ENCODE measurements at places on chromosomes 5 and 9.

GRCh38 chr5:1997640-1998347 lies 115.1 kb upstream of the IRX4 start:
- DNase-seq, result no peak

DNA sequence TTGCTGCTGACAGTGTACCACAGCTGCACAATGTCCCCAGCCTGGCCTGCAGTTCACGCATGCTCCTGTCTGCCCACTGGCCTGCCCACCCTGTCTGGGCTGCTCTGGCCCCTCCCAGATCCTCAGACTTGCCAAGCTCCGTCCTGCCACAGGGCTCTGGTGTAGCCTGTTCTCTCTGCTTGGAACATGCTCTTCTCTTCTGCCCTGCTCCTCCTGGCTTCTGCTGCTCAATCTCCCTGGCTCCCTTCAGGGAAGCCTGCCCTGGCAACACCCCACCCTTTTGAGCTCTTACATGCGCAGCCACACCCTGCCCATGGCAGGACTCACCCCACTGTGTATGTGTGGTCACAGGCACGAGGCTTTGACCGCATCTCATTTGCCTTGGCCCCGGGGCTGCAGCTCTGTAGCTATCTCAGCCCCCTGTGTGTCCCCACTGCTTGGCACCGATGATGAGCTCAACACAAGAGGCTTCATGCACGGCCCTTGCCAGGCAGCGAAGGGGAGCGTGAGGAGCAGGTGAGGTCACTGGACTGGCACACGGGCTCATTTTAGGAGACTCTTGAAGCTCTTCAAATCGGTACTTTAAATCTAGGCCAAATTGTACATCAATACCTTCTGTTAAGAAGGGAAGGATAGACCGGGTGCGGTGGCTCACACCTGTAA lies 20.4 kb upstream of the BRD3 start:
- DNase-seq, result no peak

DNA sequence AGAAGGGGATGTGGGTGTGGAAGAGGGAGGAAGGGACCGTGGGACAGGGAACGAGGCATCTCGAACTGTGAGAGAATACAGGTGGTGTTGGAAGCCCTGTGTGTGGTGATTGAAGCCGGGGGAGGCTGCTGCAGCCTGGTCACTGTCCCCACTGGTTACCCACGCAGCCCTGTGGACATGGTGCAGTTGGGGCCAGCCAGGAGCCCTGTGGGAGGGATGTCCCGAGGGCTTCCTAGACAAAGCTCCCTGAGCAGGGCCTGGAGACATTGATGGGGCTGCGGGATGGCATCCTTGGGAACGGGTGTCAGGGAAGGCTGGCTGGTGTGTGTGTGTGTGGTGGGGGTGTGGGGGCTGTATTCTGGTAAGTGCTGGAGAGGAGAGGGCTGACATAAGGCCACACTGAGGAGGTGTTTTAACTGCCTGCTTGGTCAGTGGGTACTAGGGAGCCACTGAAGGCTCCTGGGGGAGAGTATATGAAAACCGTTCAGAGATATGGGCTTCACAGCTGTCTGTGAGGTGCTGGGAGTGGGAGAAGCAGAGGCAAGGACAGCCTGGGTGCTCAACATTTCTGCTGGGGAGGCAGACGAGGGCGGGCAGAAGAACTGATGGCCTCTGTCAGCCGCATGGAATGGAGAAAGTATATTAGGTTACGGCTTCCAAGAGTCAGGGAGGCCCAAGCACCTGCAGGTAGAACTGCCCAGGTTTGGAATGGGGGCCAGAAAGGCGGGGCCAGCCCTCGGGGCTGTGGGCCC lies 20.0 kb downstream of the WNK2 start:
- no peak for DNase-seq

- no peak for DNase-seq
Observed at GRCh38 chr9:92974761-92975755, 27.7 kb downstream of the FGD3 start.

DNA sequence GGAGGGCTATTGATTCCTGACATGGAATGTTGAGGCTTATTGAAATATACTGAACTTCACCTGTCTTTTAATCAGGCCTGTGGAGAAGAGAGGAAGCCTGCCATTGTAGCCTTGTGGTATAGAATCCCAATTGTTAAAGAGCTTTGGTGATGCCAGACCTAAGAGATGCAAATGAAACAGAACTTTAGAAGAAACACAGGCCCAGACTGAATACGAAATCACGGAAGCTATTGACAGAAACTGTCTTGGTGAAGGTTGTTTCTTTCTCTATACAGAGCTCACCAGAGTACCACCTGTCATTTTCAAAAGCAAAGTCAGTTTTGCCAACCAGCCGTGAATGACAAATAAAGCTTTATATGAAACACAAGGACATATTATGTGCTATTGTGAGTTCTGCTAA lies 660.3 kb downstream of the ISL1 start:
- DNase-seq, result no peak

GRCh38 chr5:7629561-7629960 lies 221.4 kb downstream of the CFAP90 start:
- DNase-seq, result no peak

- no peak for DNase-seq
Observed at GRCh38 chr9:5442400-5443011, 4.8 kb upstream of the PLGRKT start.

DNA sequence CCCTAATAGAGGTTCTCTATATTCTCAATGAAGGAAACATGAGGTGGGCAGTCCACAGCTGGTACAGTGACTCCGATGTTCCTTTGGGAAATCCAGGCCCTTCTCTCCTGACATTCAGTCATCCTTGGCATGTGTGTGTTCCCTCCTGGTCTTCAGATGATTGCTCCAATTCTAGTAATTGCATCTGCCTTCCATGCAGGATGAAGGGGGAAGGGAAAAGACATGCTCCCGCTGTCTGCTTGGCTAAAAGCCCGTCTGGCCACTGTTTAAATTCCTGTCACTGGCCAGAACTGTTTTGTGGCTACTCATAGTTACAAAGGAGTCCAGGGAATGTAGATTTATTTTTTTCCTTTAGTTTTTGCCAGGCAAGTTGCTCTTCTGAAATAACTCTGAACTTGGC lies 65.0 kb downstream of the MAST4 start:
- DNase-seq, result no peak

DNA sequence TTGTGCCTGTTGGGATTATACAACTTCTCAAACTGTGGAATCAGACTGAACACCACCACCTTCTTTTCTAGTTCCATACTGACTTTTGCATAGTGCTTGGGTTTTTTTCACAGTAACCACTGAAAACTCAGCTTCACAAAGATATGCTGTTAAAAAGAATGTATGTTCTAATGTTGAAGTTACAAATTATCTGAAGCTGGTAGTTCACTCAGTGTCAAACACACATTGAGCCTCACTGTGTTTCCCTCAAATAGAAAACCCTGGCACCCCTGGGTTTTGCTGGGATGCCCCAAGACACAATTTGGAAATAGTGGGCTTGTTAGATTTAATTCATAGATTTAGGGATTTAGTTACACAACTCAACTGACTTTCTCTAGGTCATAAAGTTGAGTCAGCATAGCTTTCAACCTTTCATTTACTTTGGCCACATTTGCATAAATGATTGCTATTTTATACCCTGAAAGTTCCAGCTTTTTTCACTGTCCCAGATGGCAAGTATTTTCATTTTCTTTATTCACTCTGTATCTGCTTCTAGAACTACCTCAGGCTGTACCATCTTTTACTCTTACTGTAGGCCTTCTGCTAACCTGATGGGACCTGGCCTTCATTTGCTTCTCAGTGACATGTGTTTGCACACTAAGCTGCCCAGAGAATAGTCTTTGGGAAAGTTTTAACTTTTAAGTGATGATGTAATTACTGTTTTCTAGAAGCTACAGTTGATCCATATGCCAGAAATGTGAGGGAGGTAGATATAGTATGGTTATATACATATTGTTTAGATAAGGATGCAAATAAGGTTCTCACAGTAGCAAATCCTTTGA lies 115.1 kb downstream of the CDC42SE2 start:
- DNase-seq, result no peak

DNA sequence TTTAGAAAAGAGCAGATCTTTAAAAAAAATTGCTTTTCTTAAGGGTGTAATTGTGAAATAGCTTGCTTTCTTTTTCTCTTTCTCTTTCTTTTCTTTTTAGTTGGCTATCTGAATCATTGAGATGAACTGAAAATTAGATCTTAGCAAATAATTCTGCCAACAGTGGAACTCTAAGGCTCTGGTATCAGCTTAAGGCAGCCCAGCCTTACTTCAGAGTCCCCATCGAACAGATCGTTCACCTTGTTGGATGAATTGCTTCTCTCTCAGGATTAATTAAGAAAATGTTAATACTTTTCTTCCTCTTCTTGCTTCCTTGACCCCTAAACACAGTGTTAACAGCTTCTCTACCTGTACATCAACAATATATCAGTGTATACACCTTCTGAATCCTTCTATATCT lies 92.1 kb downstream of the ZCCHC7 start:
- DNase-seq, result no peak

DNA sequence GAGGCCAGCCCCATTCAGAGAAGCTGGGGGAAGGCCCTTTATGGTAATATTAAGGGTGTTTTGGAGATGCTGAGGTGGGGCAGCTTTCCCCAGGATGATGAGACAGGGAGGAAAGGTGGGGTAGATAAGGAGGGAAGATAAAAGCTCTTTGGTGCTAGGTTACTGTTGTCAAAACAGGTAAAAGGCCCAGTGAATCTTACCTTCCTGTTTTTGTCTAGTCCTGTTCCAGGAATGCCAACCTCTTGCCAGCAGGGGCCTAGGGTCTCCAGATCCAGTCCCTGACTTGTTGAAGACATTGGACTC lies 797 bp upstream of the CCL27 start:
- no peak for DNase-seq
